Caco-2 (cell line): ENCODE measurements at places on chromosomes 7 and 10.
A peak's percentile ranks its signal among the peaks of the same experiment; 100 is the strongest.

GRCh38 chr7:112160130-112160770 lies 45.9 kb downstream of the DOCK4 start:
- DNase-seq: no peak

DNA sequence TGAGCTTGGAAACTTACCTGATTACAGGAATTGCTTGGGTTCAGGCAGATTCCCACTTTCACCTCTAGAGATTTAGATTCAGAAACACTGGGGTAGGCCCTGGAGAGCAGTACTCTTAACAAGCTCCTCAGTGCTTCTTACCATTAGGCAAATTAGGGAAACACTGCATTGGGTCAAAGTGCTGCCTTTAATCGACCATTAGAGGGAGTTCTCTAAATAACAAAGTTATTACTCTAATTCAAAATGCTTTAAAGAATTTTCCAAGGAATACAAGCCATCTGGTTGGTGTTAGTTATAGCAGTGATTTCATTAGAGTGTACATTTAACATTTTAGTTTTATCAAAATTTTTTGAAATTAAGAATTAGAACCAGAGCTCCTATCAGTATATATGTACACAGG lies 324.5 kb downstream of the GFRA1 start:
- DNase-seq: no peak

- DNase-seq: no peak
Observed at GRCh38 chr10:75773231-75773780, 341.9 kb downstream of the LRMDA start.

- no peak for DNase-seq
Observed at GRCh38 chr10:20858292-20859124, 38.6 kb downstream of the NEBL start.

- no peak for DNase-seq
Observed at GRCh38 chr10:13942035-13942434, 355.3 kb downstream of the PRPF18 start.

GRCh38 chr10:67926951-67927350 lies 42.5 kb downstream of the SIRT1 start:
- no peak for DNase-seq

GRCh38 chr10:48535416-48536155 lies 69.3 kb downstream of the ARHGAP22 start:
- DNase-seq: no peak

- DNase-seq: peak; percentile 28
Observed at GRCh38 chr10:6353526-6353925, 150.8 kb downstream of the PFKFB3 start.

GRCh38 chr10:60535427-60535826 lies 145.8 kb upstream of the ANK3 start:
- DNase-seq: no peak

DNA sequence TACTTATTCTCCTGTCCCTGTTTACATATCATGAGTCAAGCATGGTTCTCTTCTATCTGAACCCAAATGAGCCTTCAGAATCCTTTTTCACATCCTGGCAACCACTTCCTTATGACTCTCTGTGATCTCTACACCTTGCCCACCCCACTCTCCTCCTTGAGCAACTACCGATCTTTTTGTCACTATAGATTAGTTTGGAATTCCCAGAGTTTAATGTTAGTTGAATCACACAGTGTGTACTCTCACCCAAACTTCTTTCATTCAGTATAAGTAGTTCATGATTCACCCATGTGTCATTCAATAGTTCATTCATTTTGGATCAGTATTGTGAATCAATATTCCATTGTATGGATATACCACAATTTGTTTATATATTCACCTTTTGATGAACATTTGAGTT lies 55.3 kb downstream of the TFAM start:
- DNase-seq: no peak

DNA sequence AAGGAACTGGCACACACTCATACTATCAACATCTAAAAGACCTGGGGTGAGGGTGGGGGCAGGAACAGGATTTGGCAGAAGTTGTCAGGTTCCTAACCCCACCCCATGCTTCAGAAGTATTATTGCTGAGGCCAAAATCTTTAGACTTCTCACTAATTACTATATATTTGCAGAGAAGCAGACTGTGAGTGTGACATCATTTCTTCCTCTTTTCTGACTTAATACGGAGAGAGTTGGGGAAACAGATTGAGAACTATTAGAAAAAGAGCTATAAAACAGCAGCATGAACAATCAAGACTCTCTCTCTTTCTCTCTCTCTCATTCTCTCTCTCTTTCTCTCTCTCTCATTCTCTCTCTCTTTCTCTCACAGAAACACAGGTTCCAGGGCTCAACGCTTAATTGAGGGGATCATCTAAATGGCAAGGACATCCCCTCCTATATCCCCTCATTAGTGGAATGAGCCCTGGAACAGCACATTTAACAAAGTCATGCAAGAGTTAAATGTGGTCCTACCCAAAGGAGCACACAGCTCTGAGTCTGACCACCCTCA lies 94.8 kb downstream of the KCNMA1 start:
- DNase-seq: no peak

DNA sequence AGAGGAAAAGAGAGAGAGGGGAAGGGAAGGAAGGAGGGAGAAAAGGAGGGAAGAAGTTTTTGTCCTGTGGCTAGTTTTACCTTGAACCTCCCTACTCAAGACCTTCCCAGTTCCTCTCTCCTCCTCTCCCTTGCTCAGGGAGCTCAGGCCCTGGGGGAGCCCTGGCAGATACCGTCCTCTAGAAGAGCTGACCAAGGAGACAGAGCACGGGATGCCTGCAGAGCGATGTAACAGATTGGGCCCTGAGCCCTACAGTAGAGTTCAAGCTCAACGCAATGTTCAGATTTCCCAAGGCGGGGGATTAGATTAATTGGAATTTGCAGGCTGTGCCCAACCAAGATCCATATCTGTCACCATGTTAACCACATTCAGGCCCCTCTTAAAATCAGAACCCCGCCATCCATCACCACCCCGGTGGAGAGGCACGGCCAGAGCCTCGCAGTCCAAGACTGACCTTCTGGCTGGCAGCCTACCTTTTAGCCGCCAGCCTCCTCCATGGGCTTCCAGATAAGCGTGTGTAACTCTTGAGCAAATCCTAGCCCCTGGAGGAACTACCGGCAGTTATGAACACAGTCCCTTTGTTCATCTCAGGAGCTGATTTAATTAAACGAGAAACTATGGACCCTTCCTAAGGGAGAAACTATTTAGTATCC lies 70.6 kb downstream of the KCNMA1 start:
- DNase-seq: no peak

DNA sequence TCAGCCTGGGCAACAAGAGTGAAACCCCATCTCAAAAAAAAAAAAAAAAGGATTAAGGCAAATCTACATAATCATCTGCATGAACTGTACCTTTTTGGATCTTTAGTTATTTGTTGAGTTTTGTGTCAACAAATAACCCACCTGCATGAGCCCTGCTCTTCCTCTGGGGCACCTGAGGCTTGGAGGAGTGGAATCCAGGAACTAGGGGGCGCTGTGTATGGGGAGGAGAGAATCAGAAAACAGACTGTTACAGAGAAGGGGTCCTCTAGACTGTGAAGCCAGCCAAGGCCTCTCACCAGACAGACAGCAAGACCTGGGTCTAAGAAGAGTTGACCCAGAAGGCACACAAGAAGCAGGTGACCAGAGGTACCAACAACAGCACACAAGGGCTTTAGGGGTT lies 682.8 kb upstream of the NRP1 start:
- DNase-seq: no peak
